Stimulated activated CD4-positive, alpha-beta T cell treated with anti-CD3 and anti-CD28 coated beads, TNF-alpha, amount 100 ng/mL, for 48 hours (primary cell): ENCODE measurements at places on chromosomes 4 and X.

DNA sequence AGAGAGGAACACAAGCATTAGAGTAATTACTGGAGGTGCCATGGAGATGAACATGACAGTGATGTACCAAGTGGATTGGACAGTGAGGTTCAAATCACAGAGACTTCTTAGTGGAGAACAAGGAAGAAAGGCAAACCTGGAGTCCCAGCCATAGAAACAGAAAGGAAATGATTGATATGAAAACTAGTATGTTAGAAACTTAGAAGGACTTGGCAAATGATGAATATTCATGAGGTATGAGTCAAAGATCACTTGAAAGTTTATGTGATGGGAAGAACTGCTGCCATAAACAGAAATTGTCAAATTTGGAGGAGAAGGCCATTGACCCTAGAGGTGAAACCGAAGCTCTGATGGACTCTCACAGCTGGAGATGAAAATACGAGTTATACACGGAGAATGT is 88.2 kb downstream of the PHOX2B start:
- no peak for DNase-seq

DNA sequence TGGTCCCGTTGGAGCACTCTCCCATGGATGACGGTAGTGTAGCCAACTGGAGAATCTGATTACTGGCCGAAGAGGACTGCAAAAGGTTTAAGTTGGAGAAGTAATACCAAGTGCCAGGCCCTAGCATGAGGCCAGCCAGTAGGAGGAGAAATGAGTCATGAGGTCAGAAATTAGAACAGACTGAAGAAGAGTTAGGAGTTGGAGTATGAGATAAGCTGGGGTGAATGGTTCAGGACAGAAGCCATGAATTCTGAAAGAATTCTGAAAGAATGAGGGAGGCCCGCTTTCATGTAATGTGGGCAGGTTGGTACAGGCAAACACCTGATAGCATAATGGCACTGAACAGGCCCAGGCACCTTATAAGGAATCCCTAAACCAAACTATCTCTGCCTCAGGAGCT is 18.4 kb upstream of the STK26 start:
- DNase-seq = no peak

GRCh38 chr4:119692001-119692400 is 63.4 kb upstream of the PDE5A start:
- DNase-seq = no peak

DNA sequence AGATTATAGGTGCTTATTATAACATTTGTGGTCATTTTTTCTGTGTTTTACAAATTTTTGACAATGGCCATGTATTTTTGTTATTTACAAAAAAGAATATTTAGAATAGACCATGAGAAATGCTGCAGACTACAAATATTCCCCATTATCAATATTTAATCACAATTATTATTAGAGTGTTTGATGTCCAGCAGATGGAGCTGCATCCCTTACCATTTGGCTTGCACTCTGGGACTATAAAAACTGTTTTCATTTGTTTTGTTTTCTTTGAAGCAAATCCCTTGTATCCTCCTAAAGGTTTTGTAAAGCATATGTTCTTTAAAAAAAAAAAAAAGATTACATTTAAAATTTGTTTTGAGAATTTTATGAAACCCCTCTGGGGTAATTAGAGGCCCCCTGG is 85.6 kb upstream of the CXorf66 start:
- no peak for DNase-seq

- no peak for DNase-seq
Observed at GRCh38 chrX:633985-634958, 3.7 kb downstream of the SHOX start.

GRCh38 chr4:40316782-40317635 is 18.1 kb upstream of the CHRNA9 start:
- no peak for DNase-seq
